ENCODE measurements at places on chromosomes 7 and 10. TPM values are rescaled to one million over a fixed set of nuclear protein-coding genes. Genes with fewer than 3 reads are reported as not detected.

NXPH1 gene
- total RNA-seq, result 1.0 TPM

FAM241B gene
- 11.6 TPM for total RNA-seq

- no peak for DNase-seq
Observed at GRCh38 chr10:24731942-24732341, 8.3 kb upstream of the ARHGAP21 start.

- DNase-seq, result no peak
Observed at GRCh38 chr7:43018446-43018845, 86.3 kb downstream of the MRPL32 start.

DNA sequence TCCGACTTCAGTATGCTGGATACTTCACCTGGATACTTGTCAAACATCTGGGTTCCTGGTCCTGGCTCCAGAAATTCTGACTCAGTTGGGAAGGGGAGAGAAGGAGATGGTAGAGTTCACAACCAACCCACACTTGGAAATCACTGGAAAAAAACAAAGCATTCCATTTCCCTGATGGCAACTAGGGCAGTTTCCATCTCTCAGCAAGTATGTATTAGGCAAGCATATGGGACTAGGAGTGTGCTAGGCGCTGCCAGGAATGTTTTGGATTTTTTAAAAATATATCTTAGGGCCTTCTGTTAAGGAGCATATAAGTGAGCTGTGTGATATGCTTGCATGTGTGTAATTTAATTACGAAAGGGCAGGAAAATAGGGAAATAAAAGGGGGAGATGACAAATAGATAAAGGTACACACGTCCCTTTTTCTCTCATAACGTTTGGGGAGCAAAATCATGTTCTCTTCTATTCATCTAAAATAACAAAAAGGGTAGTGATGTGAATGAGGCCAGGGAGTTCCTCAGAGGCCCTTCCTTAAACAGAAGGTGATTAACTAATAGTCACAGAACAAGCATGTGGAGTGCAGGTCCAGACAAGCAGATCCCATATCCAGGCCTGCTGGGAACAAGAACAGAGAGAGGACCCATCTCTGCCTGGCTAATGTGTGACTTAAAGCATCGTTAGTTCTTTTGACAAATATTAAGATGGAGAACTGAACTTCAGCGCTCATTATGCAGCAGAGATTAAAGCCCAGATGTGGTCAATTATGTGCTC lies 64.5 kb upstream of the NFE2L3 start:
- no peak for DNase-seq

GRCh38 chr7:54596747-54597146 lies 54.6 kb downstream of the VSTM2A start:
- no peak for DNase-seq

GRCh38 chr7:79504607-79505389 lies 51.3 kb upstream of the MAGI2 start:
- no peak for DNase-seq

Measured in neural crest cell (in vitro differentiated cells).